ENCODE measurements at places on chromosomes 7 and 10. TPM values are rescaled to one million over a fixed set of nuclear protein-coding genes. Genes with fewer than 3 reads are reported as not detected.

Gene C10orf143
- 0.16 TPM for total RNA-seq

Gene OR9A2
- not detected for total RNA-seq

Gene FOXK1
- 36.6 TPM for total RNA-seq

Gene PTPN12
- total RNA-seq: 82.3 TPM

Gene AKR1D1
- not detected for total RNA-seq

Gene ADAM8
- total RNA-seq: 1.6 TPM

Gene HTR5A
- total RNA-seq: not detected

Gene ANKRD1
- 1,685 TPM for total RNA-seq

Gene A1CF
- total RNA-seq: not detected

Gene PAPOLB
- total RNA-seq: not detected

Gene ADAMTS14
- under 0.01 TPM for total RNA-seq

Gene CCNJ
- 9.6 TPM for total RNA-seq

Gene SH2D4B
- 0.16 TPM for total RNA-seq

Gene LRIT1
- not detected for total RNA-seq

Gene MLXIPL
- total RNA-seq: not detected

Gene ADCY1
- total RNA-seq: 0.13 TPM

Gene FAM24B
- total RNA-seq: 4.2 TPM

Gene SPDYE9
- not detected for total RNA-seq

Gene PTN
- not detected for total RNA-seq

Gene ACBD7
- 3.1 TPM for total RNA-seq

Gene MEST
- 1.1 TPM for total RNA-seq

Gene GCK
- total RNA-seq: 0.25 TPM

Gene ZPBP
- not detected for total RNA-seq

Gene HOXA2
- total RNA-seq: 0.49 TPM

Gene TUBAL3
- 0.25 TPM for total RNA-seq

Gene ZNF736
- total RNA-seq: 6.6 TPM

Gene CPN1
- not detected for total RNA-seq

Gene CALML5
- not detected for total RNA-seq

Gene SPDYE8
- total RNA-seq: not detected

Gene MYPN
- 0.16 TPM for total RNA-seq

Gene SLC26A5
- under 0.01 TPM for total RNA-seq

Gene SCIN
- 0.13 TPM for total RNA-seq

Gene IGF2BP3
- 15.0 TPM for total RNA-seq

Gene HOXA4
- total RNA-seq: 0.57 TPM

Gene GRM8
- total RNA-seq: not detected

Gene FANK1
- 2.3 TPM for total RNA-seq

Gene C10orf53
- total RNA-seq: not detected

Gene NPY4R2
- total RNA-seq: not detected

Gene TRPV6
- total RNA-seq: not detected

Gene CYP2C19
- not detected for total RNA-seq

Gene KLF14
- not detected for total RNA-seq

Gene BLVRA
- total RNA-seq: 19.4 TPM
